ENCODE measurements at places on chromosomes 13 and 19.

DNA sequence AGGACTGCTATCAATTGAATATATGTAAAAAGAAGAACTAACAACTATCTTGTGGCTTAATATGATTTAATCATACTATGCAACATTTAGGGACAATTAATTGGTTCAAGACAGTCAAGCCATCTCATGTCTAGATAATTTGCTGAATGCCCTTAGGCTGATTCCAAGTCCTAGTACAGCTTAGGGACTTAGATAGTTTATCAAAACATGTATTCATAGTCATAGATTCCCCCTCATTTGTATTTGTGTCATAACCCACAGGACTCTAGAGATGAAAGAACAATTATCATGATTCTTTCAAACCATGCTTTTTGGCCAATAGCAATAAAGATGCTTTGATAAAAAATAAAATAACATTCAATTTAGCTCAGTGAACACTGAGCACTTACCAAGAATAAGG, 607.6 kb downstream of the SLITRK1 start:
- DNase-seq, result no peak

- peak; percentile 49 for DNase-seq
Observed at GRCh38 chr13:40916207-40916998, 102.7 kb downstream of the ELF1 start.

DNA sequence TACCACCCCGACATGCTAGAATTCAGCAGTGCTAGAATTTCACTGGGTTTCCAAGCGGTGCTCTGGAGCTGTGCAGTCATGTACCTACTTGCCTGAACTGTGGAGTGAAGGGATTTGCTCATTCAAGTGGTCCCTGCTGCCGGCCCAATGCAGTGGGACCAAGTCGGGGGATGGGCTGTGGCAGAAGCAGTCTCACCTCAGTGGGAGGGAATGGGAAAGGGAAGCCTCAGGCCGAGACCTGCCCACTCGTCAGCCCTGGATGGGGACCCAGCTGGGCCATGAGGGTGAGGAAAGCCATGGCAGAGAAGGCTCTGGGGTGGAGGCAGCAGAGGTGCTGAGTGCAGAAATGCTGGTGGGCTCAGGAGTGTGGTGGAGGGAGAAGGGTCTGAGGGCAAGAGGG, 14.9 kb downstream of the KLHL26 start:
- no peak for DNase-seq

DNA sequence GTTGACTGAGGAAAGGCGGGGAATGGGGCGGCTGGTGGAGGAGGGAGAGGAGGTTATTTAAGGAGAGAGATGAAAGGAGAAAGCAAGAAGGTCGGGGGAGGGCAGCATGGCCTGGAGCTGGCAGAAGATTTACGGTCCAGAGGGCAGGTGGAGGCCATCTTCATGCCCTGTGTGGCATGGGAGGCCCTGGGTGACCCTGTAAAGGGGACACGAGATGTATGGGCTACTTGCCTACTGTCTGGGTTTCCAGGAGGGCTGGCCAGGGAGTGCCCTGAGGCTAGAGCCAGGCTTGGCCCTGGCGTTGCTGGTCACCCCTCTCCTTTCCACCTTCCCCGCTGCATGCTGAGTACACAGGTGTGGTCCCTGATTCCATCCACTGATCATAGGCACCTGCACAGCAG, 6.1 kb downstream of the WTIP start:
- DNase-seq, result no peak
